Fibroblast of skin of abdomen (primary cell): ENCODE measurements at places on chromosomes 7 and 10.

- no peak for DNase-seq
Observed at GRCh38 chr7:17611611-17612010, 313.2 kb downstream of the AHR start.

DNA sequence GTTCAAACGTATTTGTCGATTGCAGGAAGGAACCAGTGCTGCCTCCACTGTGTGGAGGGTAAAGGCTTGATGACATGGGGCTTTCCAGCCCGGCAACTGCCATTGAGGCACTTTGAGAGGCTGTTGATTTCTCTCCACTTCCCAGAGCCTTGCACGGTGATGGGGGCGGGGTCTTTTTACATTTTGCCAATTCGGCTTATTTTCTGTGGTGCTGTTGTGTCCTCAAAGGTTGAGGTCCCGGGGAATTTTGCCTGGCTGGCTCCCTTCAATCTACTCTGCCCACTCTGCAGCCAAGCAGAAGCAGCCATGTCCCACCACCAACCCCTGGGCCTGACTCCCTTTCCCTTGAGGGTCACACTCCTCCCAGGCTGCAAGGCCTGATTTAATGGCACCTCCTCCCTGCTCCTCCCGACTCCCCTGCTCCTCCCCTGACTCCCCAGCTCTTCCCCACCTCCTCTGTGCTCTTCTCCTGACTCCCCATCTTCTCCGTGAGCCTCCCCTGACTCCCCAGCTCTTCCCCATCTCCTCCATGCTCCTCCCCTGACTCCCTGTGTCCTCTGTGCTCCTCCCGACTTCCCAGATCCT is 39.0 kb downstream of the OAT start:
- no peak for DNase-seq

DNA sequence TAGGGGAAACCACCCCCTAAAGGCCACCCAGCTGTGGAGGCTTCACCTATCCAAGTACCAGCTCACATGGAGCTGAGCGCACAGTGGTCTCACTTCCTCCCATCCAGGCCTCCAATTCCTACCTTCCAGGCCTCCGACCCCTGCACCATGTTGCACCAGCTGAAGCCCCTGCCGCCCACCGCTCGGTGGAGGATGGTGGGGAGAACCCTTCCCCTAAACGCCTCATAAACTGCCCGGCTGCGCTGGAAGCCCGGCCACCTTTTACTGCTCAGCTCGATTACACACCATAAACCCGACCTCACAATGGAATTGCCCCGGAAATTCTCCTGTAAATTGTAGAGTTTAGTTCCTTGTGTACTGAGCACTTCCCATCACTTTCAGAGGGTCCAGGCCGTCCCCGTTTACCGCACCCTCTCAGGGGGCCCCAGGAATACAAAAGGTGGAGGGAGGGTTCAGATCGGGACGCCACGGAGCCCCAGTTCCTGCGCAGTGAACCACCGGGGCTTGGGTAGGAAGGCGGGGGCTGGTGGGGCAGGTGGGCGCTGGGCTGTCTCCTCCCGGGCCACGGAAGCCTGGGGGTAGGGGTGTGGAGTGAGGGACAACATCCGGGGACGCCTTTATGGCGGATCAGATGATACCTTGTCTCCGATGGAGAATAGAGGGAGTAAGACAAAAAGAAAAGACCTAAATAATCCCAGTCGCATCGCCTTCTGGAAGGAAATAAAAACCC is 1.4 kb upstream of the HOXA7 start:
- DNase-seq: no peak

- peak; percentile 13 for DNase-seq
Observed at GRCh38 chr7:22109761-22110160, 164.1 kb upstream of the CDCA7L start.

GRCh38 chr10:5563991-5564536 is 39.3 kb downstream of the CALML3 start:
- no peak for DNase-seq

DNA sequence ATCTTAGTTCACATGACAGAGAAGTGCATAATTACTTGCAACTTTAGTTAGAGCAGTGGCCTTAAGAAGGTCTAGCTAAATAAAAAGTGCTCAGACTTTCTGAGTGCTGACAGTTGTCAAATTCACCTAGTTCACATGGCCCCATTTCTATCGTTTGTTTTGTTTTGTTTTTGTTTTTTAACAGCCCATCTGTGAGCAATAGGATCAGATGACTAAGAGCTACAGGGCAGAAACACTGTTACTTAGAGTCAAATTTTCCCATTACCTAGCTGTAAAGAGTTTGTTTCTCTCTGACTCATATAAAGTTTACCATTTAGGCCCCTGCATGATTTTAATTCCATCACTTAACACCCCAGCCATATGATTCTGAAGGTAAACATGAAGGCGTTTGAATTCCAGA is 18.8 kb downstream of the CAV1 start:
- no peak for DNase-seq
